ENCODE measurements at places on chromosomes 5 and 9. TPM values are rescaled to one million over a fixed set of nuclear protein-coding genes. Genes with fewer than 3 reads are reported as not detected.

DNA sequence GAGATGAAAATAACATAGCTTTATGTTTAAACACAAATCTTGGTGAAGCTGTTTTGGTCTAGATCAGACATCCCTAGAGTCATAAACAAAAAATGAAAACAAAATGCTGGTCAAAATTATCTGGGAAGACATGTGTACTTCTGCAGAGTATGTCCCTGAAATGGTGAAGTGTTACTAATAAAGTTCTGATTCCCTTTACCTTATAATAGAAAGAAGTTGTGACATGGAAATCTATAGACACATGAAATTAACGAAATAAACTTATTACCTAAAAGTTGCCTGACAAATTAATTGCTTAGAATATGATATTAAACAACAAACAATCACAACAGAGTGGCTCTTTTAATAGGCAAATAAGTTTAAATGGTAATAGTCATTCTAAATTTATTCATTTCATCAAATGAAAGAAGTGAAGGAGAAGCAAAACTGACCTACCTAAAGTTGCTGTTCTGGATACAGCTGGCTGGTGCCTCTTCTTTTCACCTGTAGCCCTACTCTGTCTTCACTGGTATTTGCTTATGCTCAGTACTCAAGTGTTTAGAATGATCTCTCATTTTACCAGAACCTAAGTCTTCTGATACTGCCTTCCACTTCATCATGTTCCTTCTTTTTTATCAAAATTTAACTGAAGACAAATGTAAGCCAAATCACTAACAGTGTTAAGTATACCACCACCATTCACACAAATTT, 38.8 kb downstream of the FNIP1 start:
- DNase-seq = no peak

FRMD3 gene
- 31.3 TPM for polyA plus RNA-seq

DNA sequence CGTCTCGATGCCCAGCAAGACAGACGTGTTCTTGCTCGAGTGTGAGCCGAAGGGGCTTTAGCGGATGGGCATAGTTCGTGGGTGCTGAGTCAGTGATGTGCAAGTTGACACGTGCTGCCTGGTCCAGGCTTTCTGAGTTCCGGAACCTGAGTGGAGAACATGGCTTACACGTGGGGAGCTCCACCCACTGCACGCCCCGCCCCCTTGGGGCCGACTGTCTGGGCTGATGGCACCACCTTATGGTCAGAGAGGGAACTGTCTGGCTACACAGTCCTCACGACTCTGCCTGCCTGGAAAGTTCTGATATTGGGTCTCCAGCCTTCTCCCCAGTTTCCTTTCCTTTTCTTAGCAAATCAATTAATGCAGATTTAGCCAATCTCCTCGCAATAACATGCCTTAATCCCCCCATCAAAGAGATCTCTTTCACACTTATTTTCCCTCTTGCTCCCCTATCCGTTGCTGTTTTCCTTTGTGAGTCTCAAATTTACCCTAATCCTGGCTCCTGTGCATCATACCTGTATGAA, 3.8 kb upstream of the STC2 start:
- no peak for DNase-seq

HAND1 gene
- polyA plus RNA-seq = not detected

DNA sequence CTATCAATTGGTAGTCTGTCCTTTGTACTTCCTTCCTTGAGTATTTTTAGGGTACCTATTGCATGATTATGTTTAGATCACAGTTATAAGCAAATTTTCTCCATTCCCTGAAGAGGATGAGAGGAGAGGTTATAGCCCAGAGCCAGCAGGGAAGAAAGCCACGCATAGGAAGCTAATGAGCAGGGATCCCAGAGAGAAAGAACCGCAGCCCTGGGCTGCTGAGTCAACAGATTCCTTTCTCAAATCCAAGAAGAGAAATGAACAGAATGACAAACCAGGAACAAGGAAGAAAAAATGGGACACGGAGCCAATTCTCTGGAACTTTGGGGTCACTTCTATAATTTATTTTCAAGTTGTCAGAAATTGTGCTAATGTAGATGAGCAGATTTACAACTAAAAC, 284.5 kb downstream of the RFX3 start:
- no peak for DNase-seq

GPR151 gene
- polyA plus RNA-seq = not detected

GAS1 gene
- polyA plus RNA-seq = 64.7 TPM

DNA sequence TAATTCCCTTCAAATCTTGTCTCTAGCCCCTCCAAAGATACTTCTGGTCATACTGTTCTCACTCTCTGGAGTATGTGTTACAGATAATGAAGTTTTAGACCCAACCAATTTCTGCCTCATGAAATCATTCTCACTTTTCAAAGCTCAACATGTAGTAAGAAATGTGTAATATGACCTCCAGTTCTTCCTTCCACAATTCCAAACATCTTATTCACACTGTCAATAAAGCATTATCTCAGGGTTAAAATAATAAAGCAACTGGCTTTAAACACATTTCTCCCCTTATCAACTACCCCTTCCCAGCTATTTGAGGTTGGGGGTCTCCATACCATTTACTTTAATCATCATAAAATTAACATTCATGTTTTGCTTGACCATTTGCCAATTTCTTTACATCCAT, 654.1 kb downstream of the RAB3C start:
- no peak for DNase-seq

GRCh38 chr9:133253268-133253667, 21.7 kb downstream of the ABO start:
- no peak for DNase-seq

DNA sequence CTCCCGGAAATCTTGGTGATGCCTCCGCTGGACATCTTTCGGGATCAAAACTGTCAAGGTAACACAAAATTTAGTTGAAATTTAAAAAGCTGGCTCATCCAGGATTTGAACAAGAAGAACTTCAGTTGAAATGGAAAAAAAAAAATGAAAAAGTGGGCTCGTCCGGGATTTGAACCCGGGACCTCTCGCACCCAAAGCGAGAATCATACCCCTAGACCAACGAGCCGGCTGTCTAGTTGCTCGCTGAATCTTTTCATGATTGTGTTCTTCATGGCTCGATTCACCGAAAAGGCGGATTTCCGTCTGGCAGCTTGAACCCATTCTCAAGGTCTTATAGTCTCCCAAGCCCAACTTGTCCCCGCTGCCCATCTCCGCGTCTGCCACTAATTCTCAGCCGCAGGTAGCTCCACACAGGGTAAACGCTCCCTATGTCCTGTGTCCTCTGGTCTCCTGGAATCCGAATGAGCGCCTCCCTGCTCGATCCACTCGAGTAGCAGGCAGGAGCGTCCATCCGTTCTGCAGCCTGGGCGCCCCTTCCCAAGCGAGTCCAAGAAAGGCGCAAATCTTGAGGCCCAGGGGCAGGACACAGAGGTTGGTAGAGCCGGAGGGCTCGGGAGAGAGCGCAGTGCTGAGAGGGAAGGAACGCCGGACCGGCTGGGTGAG, 16.2 kb downstream of the TRIM7 start:
- peak; percentile 80 for DNase-seq

GRCh38 chr9:137642118-137642601, 23.4 kb downstream of the EHMT1 start:
- DNase-seq = no peak

- DNase-seq = no peak
Measured at GRCh38 chr5:52580921-52581320, 206.8 kb upstream of the ITGA1 start.

DRD1 gene
- not detected for polyA plus RNA-seq

- DNase-seq = no peak
Measured at GRCh38 chr9:114604989-114605388, 6.1 kb upstream of the TMEM268 start.

FOXD4L6 gene
- not detected for polyA plus RNA-seq

DNA sequence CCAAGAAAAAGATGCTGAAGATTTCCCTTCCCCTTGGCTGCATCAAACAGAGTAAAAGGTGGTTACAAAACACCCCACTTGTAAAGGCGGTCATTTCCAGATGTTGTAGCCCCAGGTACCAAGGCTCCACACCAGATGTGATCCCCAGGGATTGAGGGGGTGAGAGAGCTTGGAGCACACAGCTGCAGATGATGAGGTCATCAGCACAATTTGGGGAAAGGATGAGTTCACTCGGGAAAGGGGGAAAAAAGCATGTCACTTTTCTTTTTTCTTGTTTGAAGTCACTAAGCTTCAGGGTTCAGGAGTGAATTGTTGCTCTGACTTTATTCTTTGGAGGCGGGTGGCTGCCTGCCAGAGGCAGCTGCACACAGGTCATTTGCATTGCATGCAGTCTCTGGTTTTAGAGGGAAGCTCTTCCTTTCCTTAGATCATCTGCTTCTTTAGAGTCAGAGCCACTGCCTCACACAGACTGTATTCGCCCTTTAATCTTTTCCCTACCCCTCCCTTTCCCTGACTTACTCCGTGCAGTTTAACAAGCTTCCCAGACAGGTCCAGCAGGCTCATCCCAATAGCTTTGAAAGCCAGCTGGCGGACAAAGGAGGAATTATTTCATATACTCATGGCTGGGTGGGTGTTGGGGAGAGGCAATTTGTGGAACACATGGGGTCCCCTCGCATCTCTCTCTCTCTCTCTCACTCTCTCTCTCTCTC, 409.3 kb upstream of the SLC24A2 start:
- DNase-seq = peak; percentile 13

DNA sequence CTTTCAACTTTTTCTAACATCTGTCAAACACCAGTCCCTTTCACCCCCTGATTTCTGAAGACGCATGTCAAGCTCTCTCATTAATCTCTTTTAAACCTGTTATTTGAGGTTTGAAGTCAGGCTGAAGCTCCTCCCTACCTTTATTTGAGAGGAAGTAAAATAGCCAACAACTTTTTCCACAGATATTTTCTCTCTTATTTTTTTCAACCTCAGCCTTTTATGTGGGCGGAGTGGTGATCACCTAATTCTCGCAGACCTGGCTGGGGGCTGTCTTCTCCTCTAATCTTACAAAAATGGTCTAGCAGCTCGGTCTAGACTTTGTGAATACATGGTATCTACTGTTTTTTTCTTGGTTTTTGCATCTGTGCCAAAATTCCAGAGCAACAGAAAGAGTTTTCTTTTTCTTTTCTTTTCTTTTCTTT, 395.7 kb upstream of the ACTBL2 start:
- DNase-seq = no peak

DNA sequence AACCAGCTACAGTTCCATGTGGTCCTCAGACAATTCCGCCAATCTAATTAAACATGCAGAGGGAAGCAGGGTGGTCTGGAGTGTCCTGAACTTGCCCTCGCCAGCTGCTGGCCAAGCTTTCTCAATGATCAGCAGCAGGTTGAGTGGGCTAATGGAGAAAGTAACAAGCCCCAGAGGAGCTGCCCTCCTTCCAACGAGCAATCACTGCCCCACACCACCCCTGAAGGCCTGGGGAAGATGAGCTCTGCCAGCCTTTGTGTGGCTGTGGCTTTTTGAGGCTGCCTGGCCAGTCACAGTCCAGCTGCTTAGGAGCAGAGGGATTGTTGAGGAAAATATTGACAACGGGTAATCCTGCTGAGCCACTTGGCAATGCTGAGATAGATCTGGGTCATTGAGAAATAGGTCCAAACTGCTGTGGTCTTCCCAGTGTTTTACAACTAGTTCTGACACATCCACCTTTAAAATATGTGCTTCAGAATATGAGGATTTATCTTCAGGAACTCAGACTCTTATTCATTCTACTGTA, 107.3 kb downstream of the CD180 start:
- DNase-seq = no peak

CMYA5 gene
- polyA plus RNA-seq = 230 TPM

- no peak for DNase-seq
Measured at GRCh38 chr5:150303660-150304386, 1.1 kb upstream of the ARSI start.

SERF1B gene
- 39.0 TPM for polyA plus RNA-seq

IL7R gene
- polyA plus RNA-seq = 2.4 TPM

OR1Q1 gene
- not detected for polyA plus RNA-seq

DNA sequence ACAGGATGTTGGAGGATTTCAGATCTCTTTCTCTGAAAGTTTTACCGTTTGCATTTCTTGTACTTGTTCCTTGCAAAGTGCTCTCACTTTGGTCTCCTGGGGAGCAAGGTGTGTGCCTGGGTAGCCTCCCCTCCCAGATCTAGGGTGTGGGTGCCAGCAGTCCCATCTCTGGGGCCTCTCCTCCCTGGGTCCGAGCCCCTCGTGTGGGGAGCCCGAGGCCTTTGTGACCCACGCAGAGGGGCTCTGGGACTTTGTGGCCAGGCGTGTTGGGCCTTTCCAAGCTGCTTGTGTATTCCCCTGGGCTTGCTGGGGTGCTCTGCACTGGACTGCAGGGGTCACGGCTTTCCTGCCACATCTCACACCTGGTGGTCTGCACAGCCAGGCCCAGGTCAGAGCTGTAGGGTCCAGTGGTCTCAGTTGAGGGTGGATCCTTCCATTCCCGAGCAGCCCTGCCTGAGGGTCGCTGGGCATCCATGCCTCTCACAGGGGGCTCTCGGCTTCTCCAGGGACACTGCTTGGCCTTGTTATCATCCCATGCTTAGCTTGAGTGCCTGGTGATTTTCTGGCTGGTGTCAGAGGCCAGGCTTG, 96.3 kb downstream of the CACNA1B start:
- no peak for DNase-seq

DNA sequence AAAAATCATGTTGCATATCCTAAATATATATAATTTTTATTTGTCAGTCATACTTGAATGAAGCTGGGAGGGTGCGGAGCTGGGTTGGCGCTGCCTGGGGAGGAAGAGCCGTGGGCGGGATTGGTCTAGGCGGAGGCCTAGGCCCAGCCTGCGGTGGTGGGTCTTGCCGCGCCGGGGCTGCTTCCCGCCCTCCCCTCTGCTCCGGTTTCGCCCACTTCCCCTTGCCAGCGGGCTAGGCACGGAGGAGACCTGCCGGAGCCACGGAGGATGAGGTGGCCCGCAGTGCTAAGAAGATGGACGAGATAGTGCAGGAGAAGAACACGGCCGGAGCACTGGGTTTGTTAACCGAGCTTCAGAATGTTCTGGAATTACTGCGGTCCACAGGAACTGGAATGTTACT, 54.0 kb upstream of the IGFBPL1 start:
- DNase-seq = no peak

INSL6 gene
- 0.63 TPM for polyA plus RNA-seq

ECSCR gene
- 29.8 TPM for polyA plus RNA-seq

DNA sequence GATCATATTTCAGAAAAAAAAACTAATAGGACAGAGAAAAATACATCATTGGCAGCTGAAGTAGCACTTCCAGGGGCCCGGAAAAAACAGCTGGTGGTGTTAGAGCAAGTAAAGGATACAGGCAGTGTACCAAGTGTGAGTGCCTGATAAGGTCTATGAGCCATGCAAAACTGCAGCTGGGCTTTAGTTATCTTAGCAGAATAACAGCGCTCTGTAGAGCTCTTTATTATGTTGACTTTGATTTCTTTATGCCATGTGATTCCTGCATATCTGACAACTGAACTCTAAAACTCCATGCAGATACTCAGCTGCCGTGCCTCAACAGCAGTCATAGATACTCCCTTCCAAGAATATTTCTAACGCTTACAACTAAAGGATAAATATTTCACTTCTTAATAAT, 119.5 kb downstream of the CAAP1 start:
- no peak for DNase-seq

DNA sequence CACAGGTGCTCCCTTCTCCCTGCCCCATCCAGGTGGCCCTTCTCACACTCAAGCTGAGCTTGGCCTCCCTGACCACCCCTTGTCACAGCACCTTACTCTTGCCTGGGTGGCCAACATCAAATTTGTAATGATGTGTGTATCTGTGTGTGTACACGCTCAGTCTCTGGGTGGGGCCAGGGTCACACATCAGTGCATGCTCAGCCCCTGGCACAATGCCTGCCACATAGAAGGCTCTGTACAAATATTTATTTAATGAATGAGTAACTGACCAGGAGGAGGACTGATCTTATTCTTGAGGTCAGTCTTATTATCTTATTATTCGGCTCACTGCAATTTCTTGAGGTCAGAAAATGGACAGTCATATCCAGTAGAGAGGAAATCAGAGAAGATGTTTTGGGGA, 41.3 kb upstream of the HAND1 start:
- no peak for DNase-seq

Measured in forelimb muscle (tissue), 1 donor.